ENCODE measurements at places on chromosomes 2 and 18. TPM values are rescaled to one million over a fixed set of nuclear protein-coding genes. Genes with fewer than 3 reads are reported as not detected.
A peak's percentile ranks its signal among the peaks of the same experiment; 100 is the strongest.

- DNase-seq, result peak; percentile 50
Measured at GRCh38 chr2:20525041-20526035, 78.5 kb downstream of the RHOB start.

DNA sequence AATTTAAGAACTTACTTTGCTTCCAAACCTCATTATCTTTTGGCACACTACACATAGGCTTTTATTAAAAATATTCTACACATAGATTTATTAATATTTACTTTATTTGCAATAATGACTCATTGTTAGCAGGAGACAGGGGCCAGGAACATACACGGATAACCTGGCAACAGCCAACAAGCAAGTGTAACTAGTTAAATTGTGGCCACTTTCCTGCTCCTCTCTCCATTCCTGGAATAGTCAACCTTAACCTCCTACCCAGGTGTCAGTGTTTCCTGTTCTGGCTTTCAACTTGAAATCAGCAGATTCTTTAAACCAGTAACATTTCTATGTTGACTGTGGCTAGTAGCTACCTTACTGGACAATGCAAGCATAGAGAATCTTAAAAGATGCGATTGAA lies 26.5 kb downstream of the ACVR1 start:
- no peak for DNase-seq

- DNase-seq, result no peak
Measured at GRCh38 chr18:55144193-55144930, 185.1 kb upstream of the CCDC68 start.

GRCh38 chr2:185970148-185970852 lies 231.7 kb downstream of the FSIP2 start:
- no peak for DNase-seq

DNA sequence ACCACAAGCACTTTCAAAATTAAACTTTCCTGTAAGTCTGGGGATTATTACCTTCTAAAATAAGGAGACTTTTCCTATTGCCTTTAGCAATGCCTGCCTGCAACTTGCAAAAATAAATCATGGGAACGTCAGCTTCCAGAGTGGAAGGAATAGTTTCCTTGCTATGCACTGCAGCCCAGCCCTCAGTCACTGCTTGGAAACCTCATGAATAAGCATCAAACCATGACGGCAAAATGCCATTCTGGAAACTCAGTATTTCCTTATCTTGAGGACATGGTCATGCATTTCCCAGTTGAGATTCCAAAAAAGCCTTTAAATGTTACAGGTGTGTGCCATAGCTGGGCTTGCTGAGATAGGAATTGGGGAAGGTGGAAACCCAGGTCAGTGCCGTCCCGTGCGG lies 84.2 kb upstream of the OTOS start:
- no peak for DNase-seq

GRCh38 chr2:118929059-118929458 lies 12.9 kb upstream of the MARCO start:
- DNase-seq, result no peak

DNA sequence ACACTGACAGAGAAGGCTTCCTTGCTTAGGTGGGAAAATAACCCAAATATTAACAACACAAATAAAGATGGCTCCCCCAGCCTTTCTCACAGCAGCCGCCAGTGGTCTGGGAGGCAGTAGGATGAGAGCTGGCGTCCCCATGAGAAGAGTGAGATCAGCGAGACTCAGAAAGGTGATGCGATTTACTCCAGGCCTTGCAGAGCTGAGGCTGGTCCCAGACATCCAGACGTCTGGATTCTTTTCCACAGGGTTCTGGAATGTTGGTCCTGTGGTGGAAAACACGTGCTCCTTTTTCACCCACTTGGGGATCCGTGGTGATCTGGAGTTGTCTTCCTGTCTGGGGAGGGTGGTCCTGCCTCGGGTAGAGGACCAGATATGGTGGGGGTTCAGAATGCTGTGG lies 190.6 kb downstream of the CTIF start:
- DNase-seq, result no peak

- DNase-seq, result no peak
Measured at GRCh38 chr2:25380023-25380422, 38.3 kb upstream of the DNMT3A start.

- peak; percentile 36 for DNase-seq
Measured at GRCh38 chr2:197803033-197803444, 1.4 kb upstream of the PLCL1 start.

GRCh38 chr18:36623091-36623490 lies 205.7 kb downstream of the TPGS2 start:
- no peak for DNase-seq

- no peak for DNase-seq
Measured at GRCh38 chr2:214577769-214578168, 166.9 kb downstream of the VWC2L start.

- DNase-seq, result no peak
Measured at GRCh38 chr2:211900000-211900399, 638.6 kb downstream of the ERBB4 start.

DNA sequence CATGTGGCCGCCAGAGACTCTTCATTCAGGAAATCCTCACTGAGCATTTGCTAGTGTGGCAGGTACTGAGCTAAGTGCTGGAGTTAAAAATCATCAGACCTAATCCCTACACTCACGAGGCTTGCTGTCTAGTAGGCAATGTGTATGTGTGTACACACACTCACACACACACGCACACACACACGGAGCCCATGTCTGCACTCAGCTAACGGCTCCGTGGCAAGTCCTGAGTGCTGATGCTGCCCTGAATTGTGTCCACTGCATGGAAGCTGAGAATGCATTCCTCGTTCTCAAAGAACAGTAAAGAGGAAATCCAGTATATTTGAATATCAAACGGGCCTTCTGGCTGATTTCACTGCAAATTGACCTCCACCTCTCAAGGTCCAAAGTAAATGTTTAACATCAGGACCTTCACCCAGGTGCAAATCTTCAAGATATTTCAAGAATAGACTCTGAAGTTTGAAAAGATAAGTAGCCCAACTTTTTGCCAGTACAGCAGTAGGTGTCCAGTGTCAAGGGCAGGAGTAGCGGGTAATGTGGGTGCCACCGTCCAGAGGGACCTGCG lies 136.1 kb upstream of the TTC39C start:
- no peak for DNase-seq

DNA sequence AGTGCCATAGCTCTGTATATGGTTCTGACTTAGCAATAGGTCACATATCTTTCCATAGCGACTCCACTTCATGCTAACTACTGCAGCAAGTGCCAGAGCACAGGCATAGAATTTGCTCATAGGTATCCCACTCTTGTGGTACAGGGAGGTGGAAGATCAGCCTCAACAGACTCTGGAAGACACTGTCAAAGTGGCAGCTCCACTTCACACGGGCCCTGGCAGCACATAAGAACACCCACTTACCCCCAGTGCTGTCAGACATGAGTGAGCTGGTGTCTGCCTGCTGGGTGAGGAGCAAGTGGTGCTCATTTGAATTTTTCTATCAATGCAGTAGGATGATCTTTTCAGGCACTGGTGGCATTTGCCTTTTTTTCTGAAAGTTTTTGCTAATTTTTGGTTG lies 48.6 kb downstream of the BCL2L11 start:
- DNase-seq, result no peak

DNA sequence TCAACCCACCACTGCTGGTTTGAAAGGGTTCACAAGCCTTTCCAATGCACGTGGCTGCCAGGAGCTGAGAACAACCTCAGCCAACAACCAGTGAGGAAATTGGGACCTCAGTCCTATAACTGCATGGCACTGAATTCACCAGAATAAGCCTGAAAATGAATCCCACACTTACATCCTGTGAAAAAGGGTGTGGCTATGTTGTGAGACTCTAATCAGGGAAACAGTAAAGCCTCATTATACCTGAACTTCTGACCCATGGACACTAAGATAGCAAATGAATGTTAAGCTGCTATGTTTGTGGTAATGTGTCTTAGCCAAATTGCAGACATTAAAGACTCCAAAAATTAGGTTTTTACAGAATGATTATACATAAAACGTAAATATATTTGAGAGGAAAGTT lies 515.8 kb downstream of the IRS1 start:
- DNase-seq, result no peak

- no peak for DNase-seq
Measured at GRCh38 chr18:77130229-77131099, 2.1 kb downstream of the MBP start.

- DNase-seq, result no peak
Measured at GRCh38 chr2:233414777-233415570, 60.7 kb downstream of the DGKD start.

DNA sequence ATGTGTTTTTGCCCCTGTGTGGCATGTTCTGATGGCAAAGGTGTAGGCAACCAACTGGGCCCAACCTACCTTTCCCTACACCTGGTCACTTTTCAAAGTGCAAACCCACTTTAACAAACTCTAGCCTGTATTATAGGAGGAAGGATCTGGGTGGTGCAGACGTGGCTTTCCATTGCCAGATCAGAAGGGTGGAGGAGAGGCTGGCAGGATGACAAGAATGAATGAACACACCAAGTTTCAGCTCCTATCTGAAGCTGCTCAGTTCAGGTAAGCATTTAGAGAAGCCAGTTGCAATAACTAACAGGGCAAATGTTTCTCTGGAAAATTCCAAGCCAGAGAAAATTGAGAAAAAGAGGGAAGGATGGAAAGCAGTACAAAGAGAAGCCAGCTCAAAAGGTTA lies 707 bp upstream of the SERPINB7 start:
- DNase-seq, result no peak

- DNase-seq, result no peak
Measured at GRCh38 chr2:175048275-175048674, 43.1 kb upstream of the CHN1 start.

- no peak for DNase-seq
Measured at GRCh38 chr2:44578471-44579093, 216.8 kb downstream of the CAMKMT start.

GRCh38 chr2:99634234-99634633 lies 144.4 kb upstream of the REV1 start:
- DNase-seq, result no peak

DNA sequence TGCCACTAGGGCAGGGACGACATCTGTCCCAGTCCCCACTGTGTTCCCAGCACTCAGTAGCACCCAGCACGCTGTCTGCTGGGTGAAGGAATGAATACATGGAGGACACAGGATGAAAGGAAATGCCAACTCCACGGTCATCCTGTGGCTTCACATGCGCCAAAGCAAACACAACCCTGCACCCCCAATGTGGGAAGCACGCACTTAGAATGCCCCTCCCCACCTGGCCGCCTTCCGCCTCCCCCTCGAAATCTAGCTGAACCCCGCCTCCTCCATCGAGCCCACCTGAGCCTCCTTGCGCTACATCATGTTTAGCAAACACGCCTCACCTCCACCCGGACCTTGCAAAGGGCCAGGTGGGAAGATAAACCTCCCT lies 33.9 kb downstream of the ADCY3 start:
- no peak for DNase-seq

- DNase-seq, result peak; percentile 72
Measured at GRCh38 chr2:219433666-219434467, 776 bp upstream of the SPEG start.

DNA sequence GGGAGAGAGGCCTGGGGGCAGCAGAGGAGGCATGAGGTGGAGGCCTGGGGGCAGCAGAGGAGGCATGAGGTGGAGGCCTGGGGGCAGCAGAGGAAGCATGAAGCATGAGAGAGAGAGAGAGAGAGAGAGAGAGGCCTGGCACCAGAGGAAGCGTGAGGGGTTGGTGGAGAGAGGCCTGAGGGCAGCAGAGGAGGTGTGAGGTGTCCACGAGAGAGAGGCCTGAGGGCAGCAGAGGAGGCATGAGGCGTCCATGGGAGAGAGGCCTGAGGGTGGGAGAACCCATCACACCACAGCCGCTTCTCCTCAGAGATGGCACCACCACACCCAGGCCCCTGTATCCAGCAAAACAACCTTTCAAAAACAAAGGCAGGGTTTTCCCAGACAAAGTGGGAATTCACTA lies 55.7 kb upstream of the KCNG2 start:
- DNase-seq, result no peak

The SIX2 gene
- total RNA-seq, result not detected

The TTL gene
- total RNA-seq, result 53.5 TPM

The PAIP2B gene
- total RNA-seq, result 0.29 TPM

The USP40 gene
- 13.1 TPM for total RNA-seq

The LHCGR gene
- total RNA-seq, result not detected

The CFC1 gene
- total RNA-seq, result not detected

The TUBA3D gene
- not detected for total RNA-seq

The EVA1A gene
- total RNA-seq, result not detected

The LYG2 gene
- total RNA-seq, result not detected

The NEU4 gene
- 0.40 TPM for total RNA-seq

The ID2 gene
- 8.3 TPM for total RNA-seq

All from K562 (cell line).